ENCODE measurements at places on chromosomes 3 and 15.

- no peak for DNase-seq
These were observed 30.5 kb downstream of the FAH start for GRCh38 chr15:80183306-80183705.

DNA sequence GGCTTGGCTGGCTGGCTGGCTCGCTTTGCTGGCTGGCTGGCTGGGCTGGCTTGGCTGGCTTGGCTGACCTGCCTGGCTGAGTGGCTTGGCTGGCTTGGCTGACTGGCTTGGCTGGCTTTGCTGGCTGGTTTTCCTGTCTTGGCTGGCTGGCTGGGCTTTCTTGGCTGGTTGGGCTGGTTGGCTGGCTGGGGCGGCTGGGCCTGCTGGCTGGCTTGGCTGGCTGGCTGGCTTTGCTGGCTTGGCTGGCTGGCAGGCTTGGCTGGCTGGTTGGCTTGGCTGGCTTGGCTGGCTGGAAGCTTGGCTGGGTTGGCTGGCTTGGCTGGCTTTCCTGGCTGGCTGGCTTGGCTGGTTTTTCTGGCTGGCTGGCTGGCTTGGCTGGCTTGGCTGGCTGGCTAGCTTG is 435.6 kb downstream of the GOLGA6L6 start:
- no peak for DNase-seq

DNA sequence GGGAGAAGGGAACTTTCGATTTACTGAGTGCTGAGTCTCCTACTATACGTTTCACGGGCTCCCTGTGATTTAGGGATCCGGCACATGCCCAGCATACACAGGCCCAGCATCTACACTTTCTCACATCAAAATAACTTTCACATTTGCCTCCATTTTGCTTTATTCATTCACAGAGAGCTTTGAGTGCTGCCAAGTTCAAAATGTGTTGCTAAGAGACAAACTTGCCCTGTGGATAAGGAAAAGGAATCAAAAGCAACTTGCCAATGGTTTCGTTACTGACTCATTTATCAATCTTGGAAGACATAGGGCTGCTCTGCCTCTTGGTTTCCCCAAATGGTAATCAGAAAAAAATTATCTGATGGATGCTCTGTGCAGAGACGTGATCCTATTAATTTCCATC is 86.3 kb upstream of the LRRN1 start:
- no peak for DNase-seq

GRCh38 chr3:178750639-178751300 is 214.5 kb downstream of the KCNMB2 start:
- no peak for DNase-seq

GRCh38 chr3:31378231-31378630 is 154.5 kb upstream of the STT3B start:
- DNase-seq = no peak

DNA sequence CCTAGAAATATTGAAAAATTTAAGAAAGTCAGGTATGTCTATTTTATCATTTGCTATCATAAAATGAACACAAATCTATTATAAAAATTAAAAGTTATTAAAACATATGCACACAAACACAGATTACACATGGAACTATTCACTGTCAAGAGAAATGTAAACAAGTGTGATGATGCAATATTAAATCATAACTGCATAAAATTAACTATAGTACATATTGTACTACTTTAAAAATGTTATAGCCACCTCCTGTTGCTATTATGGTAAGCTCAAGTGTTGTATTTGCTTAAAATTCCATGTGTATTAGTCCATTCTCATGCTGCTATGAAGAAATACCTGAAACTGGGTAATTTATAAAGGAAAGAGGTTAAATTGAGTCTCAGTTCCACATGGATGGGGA is 54.7 kb upstream of the CMC1 start:
- DNase-seq = no peak

DNA sequence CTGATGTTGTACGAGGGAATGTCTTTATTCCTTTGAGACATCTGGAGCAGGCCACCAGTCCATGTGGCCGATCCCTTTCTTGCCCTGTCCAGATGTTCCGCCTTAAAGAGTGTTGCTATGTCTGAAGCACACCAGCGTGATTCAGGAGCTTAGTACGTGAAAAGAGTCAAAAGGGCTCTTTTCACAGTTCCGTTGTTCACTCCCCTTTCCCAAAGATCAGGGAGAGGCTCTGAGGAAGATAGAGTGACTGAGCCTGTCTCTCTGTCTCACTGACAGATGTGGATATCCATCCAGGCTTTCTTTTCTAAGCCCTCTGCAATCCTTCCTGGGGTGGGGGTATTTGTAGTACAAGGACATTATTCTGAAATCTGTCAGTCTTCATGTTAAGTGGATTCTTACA is 262.5 kb upstream of the LRTM1 start:
- no peak for DNase-seq

DNA sequence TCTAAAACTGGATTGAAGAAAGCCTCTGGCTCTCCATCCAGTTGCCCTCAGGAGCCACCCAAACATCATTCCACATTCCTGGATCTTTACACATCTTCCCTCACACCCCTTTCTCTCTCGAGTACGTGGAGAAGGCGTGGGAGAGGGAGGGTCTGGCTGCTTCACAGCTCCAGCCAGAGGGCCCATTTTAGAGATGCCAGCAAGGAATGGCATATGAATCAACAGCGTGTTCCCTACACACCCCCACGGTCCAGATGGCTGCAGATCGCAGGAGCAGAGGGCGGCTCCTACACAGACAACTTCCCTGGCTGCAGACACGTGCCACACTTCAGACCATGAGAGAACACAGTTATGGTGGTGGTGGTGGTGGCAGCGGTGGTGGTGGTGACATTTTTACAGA is 280.1 kb downstream of the ERC2 start:
- DNase-seq = no peak

DNA sequence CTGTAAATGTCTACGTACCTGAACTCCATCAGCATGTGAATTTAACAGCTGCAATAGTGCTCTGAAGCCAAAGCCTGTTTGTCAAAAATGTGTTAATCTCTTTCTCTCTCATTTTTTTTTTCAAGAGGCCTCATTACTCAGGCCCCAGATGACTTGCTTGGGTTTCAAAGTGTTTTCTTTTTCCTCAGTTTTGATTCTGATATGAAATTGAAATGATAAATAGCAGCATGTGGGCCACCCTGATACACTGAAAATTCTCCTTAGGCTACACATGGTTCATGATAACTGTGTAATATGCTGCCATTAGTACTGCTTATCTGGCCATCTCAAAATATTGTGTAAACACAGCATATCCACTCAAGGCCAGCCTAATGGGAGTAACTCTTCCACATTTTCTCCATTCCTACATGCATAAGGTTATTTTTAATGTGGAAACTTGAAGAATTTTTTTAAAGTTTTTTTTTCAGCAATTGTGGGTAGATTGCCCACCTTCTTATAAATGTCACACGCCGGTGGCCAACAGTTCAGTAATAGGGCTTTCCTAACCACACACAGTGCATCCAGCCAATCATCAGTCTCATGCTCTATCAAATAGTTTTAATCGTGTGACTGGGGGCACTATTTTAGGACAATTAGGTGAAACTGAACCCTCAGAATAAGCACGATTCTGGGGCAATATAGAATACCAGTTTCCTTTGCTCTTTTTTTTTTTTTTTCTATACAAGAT is 13.1 kb upstream of the DENND4A start:
- DNase-seq = no peak

DNA sequence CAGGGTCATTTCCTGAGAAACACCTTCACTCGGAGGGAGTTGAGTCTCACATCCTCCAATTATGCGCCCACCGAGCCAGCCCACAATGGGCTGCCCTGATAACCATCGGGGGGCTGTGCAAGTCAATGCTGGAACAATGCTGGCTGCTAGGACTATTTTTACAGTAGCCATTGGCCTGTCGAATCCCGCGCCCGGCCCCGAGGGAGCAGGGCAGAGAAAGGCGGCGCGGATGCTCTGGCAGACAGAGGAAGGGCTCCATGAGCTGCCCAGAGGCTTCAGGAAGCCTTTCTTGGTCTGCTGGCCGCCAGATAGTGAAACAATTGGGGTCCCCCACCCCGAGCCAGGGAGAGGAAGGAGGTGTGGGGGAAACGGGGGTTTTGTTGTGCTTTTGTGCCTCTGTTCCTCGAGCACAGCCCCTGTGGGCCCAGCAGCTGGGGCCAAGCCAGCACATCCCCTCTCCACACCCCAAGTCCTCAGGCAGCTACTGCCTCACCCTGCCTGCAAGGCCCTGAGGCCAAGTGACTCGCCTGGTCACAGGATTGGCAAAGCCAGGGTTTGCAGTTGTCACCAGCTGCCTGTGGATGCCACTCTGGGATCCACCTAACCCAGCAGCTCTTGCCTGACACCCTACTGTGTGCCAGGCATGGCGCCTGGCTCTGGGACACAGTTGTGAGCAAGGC is 39.0 kb downstream of the SLC6A6 start:
- no peak for DNase-seq

DNA sequence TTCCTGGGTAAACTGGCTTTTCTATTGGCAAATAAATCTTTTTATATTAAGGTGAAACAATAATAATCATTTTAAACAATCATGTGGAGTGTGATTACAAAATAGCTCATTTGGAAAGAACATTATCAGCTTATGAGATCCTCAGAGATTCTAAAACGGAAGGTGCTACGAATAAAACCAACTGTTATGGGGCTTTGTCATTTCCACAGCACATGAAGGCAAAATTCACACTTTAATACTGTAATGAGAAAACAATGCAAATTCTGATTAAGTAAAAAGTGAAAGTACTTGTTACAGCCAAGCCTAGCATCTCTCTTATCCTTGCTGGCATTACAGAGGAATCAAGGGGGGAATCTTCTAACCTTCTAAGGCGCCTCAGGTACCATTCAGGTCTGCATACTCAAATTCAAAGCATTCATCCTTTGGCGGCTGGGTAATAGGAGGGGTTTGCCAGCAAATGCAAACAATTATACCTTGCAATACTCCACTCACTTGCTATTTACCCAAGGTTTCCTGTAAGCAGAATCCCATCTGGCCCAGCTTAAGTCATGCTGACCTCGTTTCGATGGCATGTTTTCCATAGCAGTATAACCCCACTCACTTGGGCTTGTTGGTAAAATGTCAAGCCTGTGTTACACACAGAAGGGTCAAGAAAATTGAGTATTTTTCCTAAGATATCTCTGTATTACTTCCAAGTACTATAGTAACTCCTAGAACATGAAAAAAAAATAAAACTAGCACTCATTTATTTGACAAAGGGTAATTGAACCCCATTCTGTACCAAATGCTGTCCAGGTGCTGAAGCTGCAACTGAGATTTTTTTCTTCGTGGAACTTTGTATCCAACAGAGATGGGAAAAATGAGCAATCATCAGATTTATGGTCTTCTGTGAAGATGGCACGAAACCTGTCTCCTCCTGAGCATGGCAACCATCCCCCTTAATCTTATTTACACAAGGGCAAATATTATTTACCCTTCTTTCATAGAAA is 183.7 kb upstream of the LMCD1 start:
- DNase-seq = no peak

DNA sequence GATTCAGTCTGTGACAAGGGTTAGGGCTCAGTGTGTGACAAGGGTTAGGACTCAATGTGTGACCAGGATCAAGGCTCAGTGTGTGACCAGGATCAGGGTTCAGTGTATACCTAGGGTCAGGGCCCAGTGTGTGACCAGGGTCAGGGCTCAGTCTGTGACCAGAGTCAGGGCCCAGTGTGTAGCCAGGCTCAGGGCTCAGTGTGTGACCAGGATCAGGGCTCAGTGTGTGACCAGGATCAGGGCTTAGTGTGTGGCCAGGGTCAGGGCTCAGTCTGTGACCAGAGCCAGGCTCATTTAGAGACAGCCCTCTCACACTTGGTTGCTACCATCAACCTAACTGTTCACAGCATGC is 24.2 kb downstream of the LOXL1 start:
- no peak for DNase-seq

- DNase-seq = no peak
These were observed 1.9 kb downstream of the CBLB start for GRCh38 chr3:105866656-105867653.

DNA sequence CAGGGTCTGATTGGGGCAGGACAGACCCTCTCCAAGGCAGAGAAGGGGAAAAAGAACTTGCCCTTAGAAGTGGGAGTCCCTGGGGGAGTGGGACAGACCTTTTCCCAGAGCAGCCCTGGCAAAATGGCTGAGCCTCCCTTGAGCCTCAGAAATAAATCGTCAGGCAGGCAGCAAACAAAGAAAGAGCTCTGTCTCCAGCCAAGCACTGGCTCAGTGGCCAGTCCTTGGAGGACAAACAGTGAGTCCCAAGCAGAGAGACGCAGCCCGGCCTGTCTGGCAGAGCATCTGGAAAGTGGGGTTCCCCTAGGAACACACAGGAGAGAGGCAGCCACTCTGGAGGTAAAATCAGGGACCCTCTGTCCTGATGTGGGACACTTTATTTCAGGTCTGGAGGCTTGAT is 1.8 kb downstream of the SLC6A1 start:
- DNase-seq = no peak

DNA sequence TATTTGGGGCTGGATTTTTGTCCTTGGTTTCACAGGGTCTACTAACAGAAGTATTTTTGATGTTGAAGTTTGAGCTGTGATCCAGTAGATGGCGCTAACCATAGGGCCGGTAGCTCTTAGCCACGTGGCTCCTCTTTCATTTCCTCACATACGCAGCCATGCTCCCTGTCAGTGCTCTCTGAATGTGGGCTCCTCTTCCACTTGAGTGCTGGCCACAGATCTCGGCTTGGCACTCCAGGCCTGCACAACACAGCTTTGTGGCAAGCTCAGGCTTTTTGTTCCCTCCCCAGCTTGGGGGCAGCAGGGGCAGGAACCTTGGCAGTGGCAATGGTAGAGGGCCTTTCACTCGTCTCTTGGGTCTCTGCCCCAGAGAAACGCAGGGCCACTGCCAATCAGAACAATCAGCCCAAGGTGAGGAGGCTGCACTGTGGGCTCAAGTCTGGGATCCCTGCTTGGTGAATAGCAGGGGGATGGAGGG is 18.6 kb upstream of the DNAAF4 start:
- no peak for DNase-seq

GRCh38 chr3:59040902-59041301 is 8.9 kb downstream of the CFAP20DC start:
- DNase-seq = no peak

- no peak for DNase-seq
These were observed 16.6 kb downstream of the LYSMD4 start for GRCh38 chr15:99716540-99717095.

GRCh38 chr3:184240384-184241140 is 8.2 kb downstream of the ALG3 start:
- no peak for DNase-seq

- DNase-seq = no peak
These were observed 452.1 kb upstream of the PPP2R3A start for GRCh38 chr3:135513106-135514059.

GRCh38 chr3:59978979-59979378 is 929.2 kb upstream of the CFAP20DC start:
- DNase-seq = no peak

- no peak for DNase-seq
These were observed 77.4 kb downstream of the STAC start for GRCh38 chr3:36457667-36458066.

GRCh38 chr3:149160754-149161300 is 31.4 kb downstream of the HPS3 start:
- no peak for DNase-seq

GRCh38 chr3:124557433-124558232 is 172.6 kb upstream of the UMPS start:
- DNase-seq = no peak

- no peak for DNase-seq
These were observed 43.6 kb upstream of the LIPC start for GRCh38 chr15:58388211-58388610.

- DNase-seq = no peak
These were observed 61.3 kb downstream of the LMLN start for GRCh38 chr3:198021320-198021719.

All from stimulated activated CD8-positive, alpha-beta memory T cell treated with anti-CD3 and anti-CD28 coated beads, Interleukin-7, amount 100 ng/mL, for 1 hour (primary cell).